Placental epithelial cell (primary cell): ENCODE measurements at places on chromosomes 5 and 9. TPM values are rescaled to one million over a fixed set of nuclear protein-coding genes. Genes with fewer than 3 reads are reported as not detected.

The TPM2 gene
- total RNA-seq: 87.9 and 98.7 TPM in 2 replicates

The TMOD1 gene
- total RNA-seq: not detected in 2 replicates

The FGFR4 gene
- total RNA-seq: 2.4 and 6.4 TPM in 2 replicates

The BTNL9 gene
- under 0.01 and 0.11 TPM in 2 replicates for total RNA-seq

The SAXO1 gene
- total RNA-seq: under 0.01 and 0.11 TPM in 2 replicates

The GABRP gene
- 1,966 and 2,414 TPM in 2 replicates for total RNA-seq

The FOXD4L4 gene
- total RNA-seq: 0.39 and 0.43 TPM in 2 replicates

The FGF10 gene
- total RNA-seq: not detected in 2 replicates

The CERT1 gene
- 16.2 and 23.2 TPM in 2 replicates for total RNA-seq

The CYLC2 gene
- total RNA-seq: not detected in 2 replicates

The ZFP2 gene
- 0.76 and 1.6 TPM in 2 replicates for total RNA-seq

The TXNDC8 gene
- under 0.01 TPM in 1 of 2 replicates, not detected in the other for total RNA-seq

The KLF4 gene
- 88.3 and 123 TPM in 2 replicates for total RNA-seq

The FABP6 gene
- not detected in 2 replicates for total RNA-seq

The KCNV2 gene
- not detected in 2 replicates for total RNA-seq

The SPINK6 gene
- 0.39 TPM in 1 of 2 replicates, not detected in the other for total RNA-seq

The TMEM250 gene
- total RNA-seq: 38.1 and 61.1 TPM in 2 replicates

The ACOT12 gene
- total RNA-seq: not detected in 2 replicates

The DAB2IP gene
- 9.0 and 14.5 TPM in 2 replicates for total RNA-seq
